ENCODE measurements at places on chromosomes 7 and 10.

DNA sequence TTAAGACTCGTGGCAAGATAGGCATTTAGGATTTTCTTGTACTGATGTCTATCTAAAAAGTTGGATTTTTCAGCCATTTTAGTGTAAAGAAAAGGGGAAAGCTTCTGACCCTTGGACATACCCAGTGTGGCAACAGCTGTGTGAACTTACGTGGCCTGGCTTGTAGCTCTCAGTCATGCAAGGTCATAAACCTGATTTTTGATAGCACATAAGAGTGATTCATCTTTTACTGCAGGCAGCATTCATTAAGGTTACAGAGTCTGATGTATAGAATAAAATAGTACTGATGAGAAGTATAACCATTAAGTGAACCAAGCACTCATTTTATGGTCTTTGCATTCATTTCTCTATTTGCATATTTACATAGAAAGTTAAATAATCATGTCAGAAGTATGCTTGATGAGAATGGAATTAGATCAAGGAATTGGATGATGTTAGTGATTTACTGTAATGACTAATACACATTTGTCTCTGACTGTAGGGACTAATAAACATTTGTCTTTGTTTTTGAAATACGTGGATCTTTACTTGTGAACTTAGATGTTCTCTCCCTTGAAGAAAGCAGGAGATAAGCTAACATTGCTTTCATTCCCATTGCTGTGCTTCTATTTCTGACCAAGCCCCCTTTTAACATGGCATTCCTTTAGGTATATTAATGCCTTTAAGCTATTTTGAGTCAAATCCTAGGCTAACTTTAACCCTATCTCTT, 88.2 kb downstream of the GSDME start:
- DNase-seq: no peak

GRCh38 chr10:110433740-110434139, 64.0 kb upstream of the DUSP5 start:
- DNase-seq: no peak

GRCh38 chr7:132176719-132177118, 399.6 kb downstream of the PLXNA4 start:
- no peak for DNase-seq

DNA sequence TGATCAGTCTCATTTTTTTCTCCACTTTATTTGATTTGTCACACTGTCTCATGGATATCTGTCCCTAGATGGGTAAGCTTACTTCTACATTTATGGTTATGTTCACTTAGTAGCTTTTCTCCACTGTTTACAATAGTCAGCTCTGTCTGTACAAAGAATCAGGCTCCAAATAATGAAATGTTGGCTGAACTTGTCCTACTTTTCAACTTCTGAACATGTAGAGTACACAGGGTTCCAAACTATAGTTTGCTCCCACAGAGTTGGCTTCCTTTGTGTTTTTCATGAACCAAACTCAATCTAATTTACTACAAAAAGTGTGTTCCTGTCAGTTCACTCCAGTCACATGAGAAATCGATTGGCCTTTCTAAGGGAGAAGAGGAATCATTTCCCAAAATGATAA, 175.0 kb downstream of the CCDC71L start:
- no peak for DNase-seq

DNA sequence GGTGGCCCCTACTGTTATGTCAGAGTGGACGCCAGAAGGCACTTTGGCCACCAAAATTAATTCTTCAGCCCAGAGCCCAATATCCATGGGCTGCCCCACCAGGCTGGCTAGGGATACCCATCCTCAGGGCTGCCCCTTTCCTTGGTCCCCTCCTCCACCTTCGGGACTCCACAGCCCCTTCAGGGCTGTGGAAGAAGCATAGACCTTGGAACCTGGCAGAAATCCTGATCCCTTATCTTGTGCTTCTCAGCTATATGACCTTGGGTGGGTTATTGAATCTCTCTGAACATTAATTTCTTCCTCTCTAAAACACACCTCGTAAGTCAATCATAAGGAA, 499 bp upstream of the TMUB1 start:
- no peak for DNase-seq

- no peak for DNase-seq
These were observed 37.2 kb upstream of the ZNF488 start for GRCh38 chr10:47421057-47421952.

GRCh38 chr7:51256209-51256781, 60.3 kb downstream of the COBL start:
- DNase-seq: no peak

GRCh38 chr7:131655866-131656265, 99.4 kb upstream of the PODXL start:
- no peak for DNase-seq

DNA sequence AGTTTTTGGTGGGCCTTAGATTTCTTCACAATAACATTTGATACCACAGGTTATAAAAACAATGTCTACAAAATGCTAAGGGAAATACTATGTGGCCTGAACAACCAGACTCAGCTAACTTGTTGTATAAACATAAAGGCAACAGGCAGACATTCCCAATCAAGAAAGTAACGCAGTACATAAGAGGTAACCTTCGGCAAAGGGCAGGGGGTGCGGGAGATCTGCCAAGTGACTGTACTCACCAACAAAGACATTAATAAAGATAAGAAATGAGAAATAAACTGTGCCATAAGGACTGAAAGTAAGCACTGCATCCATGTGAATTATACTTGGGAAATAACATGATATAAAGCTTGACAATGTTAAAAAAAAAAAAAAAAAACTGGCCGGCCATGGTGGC, 15.4 kb downstream of the NSUN6 start:
- DNase-seq: no peak

DNA sequence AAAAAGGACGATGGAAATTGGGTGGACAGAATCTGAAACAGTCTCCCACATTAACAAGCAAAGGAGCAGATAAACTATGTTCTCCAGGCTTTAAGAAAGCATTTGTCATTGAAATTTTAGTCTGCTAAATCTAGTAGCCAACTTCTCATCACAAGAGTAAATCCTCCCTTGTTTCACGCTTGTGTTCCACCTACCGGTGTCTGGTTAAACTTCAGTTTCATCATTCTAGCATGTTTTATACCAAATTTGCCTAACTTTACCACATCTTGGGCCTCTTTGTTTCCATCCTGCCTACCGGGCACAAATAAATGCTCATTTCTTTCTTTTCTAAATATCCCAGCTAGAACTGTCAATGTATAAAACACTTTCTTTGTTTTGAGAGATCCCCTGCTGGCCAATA, 5.8 kb downstream of the LIPA start:
- no peak for DNase-seq

- DNase-seq: no peak
These were observed 5.6 kb downstream of the TMEM229A start for GRCh38 chr7:124027236-124027635.

- peak; percentile 83 for DNase-seq
These were observed 56.7 kb downstream of the JCAD start for GRCh38 chr10:30002426-30003266.

DNA sequence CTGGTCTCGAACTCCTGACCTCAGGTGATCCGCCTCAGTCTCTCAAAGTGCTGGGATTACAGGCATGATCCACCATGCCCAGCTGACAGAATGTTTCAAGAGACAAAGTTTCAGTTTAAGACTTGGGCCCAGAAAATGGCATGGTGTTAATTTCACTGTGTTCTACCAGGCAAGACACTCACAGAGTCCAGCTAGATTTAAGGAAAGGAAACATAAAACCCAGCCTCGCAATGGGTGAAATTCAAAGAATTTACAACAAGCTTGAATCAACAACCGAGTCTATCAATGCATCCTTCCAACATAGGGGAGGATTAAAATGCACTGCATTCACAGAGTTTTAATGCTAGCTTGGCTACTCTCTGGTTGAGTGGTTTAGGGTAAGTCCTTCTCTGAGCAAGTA, 764.0 kb downstream of the XPNPEP1 start:
- DNase-seq: no peak

- DNase-seq: no peak
These were observed 535 bp downstream of the ASAH2B start for GRCh38 chr10:50740293-50740648.

GRCh38 chr10:122554131-122555036, 6.2 kb upstream of the DMBT1 start:
- no peak for DNase-seq

- DNase-seq: no peak
These were observed 758 bp downstream of the DPCD start for GRCh38 chr10:101588879-101589278.

- no peak for DNase-seq
These were observed 25.8 kb upstream of the EEPD1 start for GRCh38 chr7:36127075-36127740.

- DNase-seq: no peak
These were observed 128.8 kb upstream of the SMIM30 start for GRCh38 chr7:113247198-113247597.

DNA sequence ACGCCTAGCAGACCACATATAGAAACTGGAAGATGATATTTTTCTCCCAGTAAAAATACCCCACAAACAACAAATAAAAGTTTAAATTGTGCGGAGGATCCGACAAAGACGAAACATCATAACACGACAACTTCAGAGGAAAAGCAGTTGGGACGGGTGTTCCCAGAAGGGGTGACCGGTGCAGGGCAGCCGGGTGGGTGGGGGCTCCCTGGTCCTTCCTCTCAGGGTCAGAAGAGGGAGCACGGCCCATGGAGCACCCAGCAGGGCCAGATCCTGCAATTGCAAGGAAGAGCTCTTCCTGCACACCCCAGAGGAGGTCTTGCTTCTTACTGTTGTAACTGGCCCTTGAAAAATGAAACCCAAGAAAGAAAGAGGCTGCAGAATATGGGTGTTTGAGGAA, 608.5 kb upstream of the MKI67 start:
- DNase-seq: no peak

DNA sequence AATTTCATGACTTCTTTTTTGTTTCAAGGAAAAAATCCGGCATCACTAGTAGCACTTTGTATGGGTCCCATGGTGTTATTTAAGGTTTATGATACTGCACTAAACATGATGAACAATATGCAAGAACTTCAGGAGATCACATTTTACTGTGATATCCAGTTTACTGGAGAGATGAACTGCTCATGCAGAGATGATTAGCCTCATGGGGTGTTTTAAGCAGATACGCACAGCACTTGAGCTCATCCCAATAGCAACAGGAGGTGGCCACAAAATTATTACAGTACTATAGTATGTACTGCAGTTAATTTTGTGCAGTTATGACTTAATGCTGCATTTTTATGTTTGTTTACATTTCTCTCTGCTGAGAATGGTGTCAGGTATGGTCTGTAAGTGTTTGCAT, 303.7 kb upstream of the PCDH15 start:
- no peak for DNase-seq

DNA sequence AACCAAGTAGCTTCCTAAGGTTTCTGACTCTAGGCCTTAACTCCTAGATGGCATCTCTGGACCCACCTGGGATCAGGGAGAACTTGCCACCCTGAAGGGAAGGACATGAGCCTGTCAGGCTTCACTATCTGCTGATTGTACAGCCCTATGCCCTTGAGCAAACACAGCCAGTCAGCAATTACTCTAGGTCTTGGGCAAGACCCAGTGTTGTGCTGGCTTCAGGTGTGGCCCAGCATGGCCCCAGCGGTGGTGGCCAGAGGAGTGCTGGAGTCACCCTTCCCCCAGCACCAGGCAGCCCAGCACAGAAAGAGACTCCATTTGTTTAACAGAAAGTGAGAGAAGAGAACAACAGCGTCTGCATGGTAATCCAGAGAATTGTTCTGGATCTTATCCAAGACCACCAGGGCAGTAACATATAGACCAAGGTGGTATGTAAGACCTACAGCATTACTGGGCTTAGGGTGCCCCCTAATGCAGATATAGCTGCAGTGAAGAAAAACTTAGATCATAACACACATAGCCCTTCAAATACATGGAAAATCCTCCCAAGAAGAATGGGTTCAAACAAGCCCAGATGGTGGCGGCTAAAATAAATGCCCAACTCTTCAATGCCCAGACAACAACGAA, 207.7 kb downstream of the MAGI2 start:
- no peak for DNase-seq

GRCh38 chr10:52807803-52808202, 35.2 kb upstream of the MBL2 start:
- no peak for DNase-seq

GRCh38 chr7:1357601-1358271, 101.5 kb downstream of the MICALL2 start:
- peak; percentile 21 for DNase-seq

DNA sequence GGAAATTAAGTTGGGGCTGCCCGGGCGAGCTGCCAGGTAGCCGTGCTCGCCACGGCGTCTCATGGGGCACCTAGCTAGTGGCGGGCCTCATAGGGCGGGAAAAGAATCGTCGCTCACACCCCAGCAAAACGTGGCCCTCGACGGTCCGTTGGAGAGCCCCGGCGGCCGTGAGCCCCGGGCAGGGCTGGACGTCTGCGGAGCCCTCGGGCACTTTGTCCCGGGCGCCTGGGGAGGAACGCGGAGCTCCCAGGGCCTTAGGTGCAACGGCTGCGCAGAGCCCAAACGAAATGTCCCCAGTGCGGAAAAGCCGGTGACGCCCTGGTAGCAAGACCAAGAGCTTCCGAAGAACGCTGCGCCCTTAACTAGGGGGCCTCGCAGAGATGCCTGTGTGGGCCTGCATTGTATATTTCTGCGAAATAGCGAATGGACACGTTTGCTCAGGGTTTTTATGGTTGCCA, 866 bp upstream of the SFMBT2 start:
- no peak for DNase-seq

DNA sequence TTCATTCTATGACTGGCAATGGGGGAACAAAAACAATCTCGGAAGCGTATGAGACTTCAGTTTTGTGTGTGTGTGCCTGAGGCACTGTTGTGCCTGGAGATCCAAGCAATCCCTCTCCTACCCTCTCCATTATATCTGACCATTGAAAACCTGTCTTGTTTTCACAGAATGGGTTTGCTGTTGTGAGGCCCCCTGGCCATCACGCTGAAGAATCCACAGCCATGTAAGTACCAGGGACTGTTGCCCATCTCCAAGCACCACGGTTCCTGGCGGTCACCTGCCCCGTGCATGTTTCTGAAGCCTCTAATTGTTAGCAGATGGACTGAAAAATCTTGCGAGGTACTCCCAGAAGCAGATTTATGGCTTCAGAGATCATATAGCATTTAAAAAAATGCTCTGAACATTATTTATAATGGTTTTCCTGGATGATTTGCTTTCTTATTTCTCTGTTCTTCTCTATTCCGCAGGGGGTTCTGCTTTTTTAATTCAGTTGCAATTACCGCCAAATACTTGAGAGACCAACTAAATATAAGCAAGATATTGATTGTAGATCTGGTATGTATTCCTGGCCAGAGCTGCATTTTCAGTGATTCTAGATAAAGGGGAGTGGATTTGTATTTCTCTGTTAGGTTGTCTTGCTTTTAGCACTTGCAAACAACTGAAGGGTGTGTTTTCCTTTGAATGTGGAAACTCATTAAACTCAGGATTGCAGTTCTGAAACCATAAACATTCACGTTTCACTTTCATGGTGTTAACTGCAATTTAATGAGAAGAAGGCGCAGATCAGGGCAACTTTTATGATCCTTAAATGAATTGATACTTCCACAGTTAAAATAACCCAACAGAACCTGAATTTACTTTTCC, 288.2 kb downstream of the TWIST1 start:
- DNase-seq: no peak
